ENCODE measurements at places on chromosomes 1 and 21.

- H3K4me1 ChIP-seq: no peaks in the 10 kb centered on the region
- H3K4me3 ChIP-seq: no peak overlapping the region
- H3K36me3 ChIP-seq: no peaks in the 10 kb centered on the region
These were observed 306.3 kb upstream of the POU3F1 start for GRCh38 chr1:38352869-38353268.

DNA sequence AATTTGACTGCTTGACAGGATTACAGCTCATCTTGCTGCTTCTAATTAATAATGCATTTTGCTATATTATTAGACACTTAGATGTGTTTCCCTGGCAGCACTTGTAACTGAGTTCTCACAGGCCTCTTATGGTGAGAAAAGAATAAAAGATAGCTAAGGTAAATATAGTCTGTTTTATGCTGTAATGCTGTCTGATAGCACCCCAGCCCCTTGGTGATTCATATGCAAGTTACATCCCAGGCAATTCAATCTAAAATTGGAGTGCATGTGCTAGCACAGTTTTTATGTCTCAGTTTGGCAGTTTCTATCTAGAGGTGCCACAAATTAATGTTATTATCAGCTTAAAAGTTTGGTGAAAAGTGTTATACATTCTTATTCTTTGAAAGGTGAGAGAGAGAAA is 42.2 kb downstream of the RGS13 start:
- no peak overlapping the region for H3K4me3 ChIP-seq
- H3K27ac ChIP-seq: no peak overlapping the region
- no peaks in the 10 kb centered on the region for H3K27me3 ChIP-seq
- no peaks in the 10 kb centered on the region for H3K36me3 ChIP-seq

GRCh38 chr1:91450260-91450659 is 45.6 kb upstream of the HFM1 start:
- H3K27me3 ChIP-seq: no peaks in the 10 kb centered on the region
- no peaks in the 10 kb centered on the region for H3K36me3 ChIP-seq
- H3K4me1 ChIP-seq: no peaks in the 10 kb centered on the region
- H3K4me3 ChIP-seq: no peak overlapping the region
- DNase-seq: peak; percentile 50
- no peak overlapping the region for H3K27ac ChIP-seq

- peaks cover 8% of the 10 kb centered on the region for H3K4me1 ChIP-seq
- H3K36me3 ChIP-seq: no peaks in the 10 kb centered on the region
- peak; percentile 78 for DNase-seq
- H3K4me3 ChIP-seq: no peak overlapping the region
- no peaks in the 10 kb centered on the region for H3K27me3 ChIP-seq
These were observed 49.2 kb downstream of the ENAH start for GRCh38 chr1:225603538-225604354.

- no peaks in the 10 kb centered on the region for H3K27me3 ChIP-seq
- no peaks in the 10 kb centered on the region for H3K36me3 ChIP-seq
- H3K4me3 ChIP-seq: no peak overlapping the region
These were observed 214.7 kb upstream of the EDN2 start for GRCh38 chr1:41698916-41699860.

GRCh38 chr1:23216771-23217420 is 406 bp downstream of the HTR1D start:
- no peak for DNase-seq
- H3K36me3 ChIP-seq: no peaks in the 10 kb centered on the region
- no peak overlapping the region for H3K4me3 ChIP-seq
- peaks cover 46% of the 10 kb centered on the region for H3K27me3 ChIP-seq
- H3K4me1 ChIP-seq: no peaks in the 10 kb centered on the region
- H3K27ac ChIP-seq: no peak overlapping the region

GRCh38 chr1:238611406-238611805 is 720.7 kb upstream of the ZP4 start:
- no peaks in the 10 kb centered on the region for H3K27me3 ChIP-seq
- no peaks in the 10 kb centered on the region for H3K36me3 ChIP-seq
- H3K4me3 ChIP-seq: no peak overlapping the region
- no peak for DNase-seq

DNA sequence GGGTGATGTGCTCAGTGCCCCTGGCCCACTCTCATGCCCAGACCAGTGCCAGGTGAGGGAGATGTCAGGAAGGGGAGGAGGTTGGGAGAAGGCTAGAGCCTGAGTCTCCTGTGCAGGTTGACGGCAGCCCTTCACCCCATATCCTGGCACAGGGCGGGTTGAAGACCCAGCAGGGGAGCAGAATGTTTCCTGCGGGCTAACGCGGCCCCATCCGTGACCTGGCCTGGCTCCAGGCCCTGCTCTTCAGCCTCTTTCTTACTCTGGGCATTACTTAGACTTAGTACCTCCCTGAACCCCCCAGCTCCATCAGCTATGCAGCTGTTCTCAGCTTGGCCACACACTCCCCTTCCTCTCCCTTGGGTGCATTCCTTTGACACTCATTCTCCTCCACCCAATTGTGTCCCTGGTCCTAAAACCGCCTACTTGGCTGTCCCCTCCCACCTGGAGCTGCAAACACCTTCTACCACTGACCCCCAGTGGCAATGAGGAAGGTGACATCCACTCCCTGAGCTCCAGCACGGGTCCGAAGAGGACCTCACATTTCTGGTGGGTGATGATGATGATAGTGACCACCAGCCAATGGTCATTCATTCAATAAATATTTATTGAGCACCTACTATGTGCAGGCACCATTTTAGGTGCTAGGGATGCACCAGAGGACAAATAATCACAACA is 179.0 kb downstream of the PTPRU start:
- DNase-seq: peak; percentile 20
- no peaks in the 10 kb centered on the region for H3K27me3 ChIP-seq
- H3K27ac ChIP-seq: no peak overlapping the region
- H3K36me3 ChIP-seq: no peaks in the 10 kb centered on the region
- no peaks in the 10 kb centered on the region for H3K4me1 ChIP-seq

GRCh38 chr1:230067871-230068620 is 1.0 kb downstream of the GALNT2 start:
- no peaks in the 10 kb centered on the region for H3K27me3 ChIP-seq
- no peaks in the 10 kb centered on the region for H3K36me3 ChIP-seq
- peak overlapping the region; percentile 70 for H3K4me3 ChIP-seq
- peak; percentile 38 for DNase-seq

GRCh38 chr1:34425046-34425445 is 248.3 kb downstream of the C1orf94 start:
- no peaks in the 10 kb centered on the region for H3K36me3 ChIP-seq
- H3K4me1 ChIP-seq: no peaks in the 10 kb centered on the region
- no peak overlapping the region for H3K4me3 ChIP-seq

GRCh38 chr21:39087238-39088030 is 95.8 kb downstream of the PSMG1 start:
- H3K4me3 ChIP-seq: no peak overlapping the region
- no peaks in the 10 kb centered on the region for H3K36me3 ChIP-seq
- H3K27ac ChIP-seq: peak overlapping the region; percentile 43
- H3K27me3 ChIP-seq: no peaks in the 10 kb centered on the region
- H3K4me1 ChIP-seq: peaks cover 7% of the 10 kb centered on the region
- peak; percentile 24 for DNase-seq

DNA sequence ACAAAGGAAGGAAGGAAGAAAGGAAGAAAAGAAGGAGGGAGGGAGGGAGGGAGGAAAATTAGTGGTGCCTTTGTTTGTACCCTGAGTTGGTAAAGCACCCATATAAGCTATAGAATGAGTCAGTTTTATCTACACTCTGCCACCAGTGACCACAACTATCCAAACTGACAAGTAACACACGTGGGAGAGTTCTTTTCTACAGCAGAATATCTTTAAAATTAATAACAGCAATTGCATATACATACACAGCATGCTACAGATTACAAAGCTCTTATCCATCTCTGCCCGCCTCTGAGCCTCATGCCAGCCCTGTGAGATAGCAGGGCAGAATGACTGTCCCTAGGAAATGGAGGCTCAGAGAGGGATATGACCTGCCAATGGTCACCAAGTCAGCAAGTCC is 20.3 kb downstream of the CDCP2 start:
- H3K4me1 ChIP-seq: no peaks in the 10 kb centered on the region
- H3K36me3 ChIP-seq: no peaks in the 10 kb centered on the region
- H3K27me3 ChIP-seq: peaks cover 5% of the 10 kb centered on the region
- no peak overlapping the region for H3K27ac ChIP-seq
- H3K4me3 ChIP-seq: no peak overlapping the region

DNA sequence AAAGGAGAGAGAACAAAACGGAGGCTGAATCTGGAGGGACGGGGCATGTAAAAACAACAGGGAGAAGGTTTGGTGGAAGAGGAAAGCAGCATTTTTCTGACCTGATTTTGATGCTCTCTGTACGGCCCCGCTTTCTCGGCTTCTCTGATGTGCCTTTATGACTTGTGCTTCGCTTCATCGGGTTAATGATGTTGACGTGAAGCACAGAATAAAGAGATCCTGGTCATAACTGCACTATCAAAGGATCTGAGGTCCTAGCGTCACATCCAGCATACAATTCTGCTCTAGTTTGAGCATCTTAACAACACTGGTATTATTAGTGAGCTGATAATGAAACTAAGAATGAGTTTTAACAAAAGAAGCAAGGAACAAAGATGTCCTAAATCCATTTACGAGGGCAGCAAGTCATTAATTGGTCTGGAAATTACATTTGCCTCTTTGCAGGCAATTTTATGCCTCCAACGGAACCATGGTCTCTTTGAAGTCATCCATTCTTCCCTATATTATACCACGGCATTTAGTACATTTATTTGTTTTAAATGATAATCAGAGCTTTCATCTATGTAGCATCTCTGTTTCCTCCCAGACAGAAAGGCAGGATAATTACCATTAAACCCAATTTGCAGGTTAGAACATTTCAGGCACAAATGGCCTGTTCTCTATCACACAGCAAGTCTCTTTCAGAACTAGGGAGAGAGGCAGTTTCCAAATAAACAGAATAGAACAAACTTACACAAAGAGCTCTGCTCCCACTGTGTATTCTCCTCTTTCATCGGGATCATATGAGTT is 45.3 kb upstream of the B3GALNT2 start:
- peaks cover 2% of the 10 kb centered on the region for H3K27me3 ChIP-seq
- no peak for DNase-seq
- no peaks in the 10 kb centered on the region for H3K36me3 ChIP-seq

- peak overlapping the region; percentile 5 for H3K4me3 ChIP-seq
- no peaks in the 10 kb centered on the region for H3K27me3 ChIP-seq
- H3K4me1 ChIP-seq: peaks cover 5% of the 10 kb centered on the region
These were observed 1.9 kb downstream of the CSMD2 start for GRCh38 chr1:34162852-34163766.

DNA sequence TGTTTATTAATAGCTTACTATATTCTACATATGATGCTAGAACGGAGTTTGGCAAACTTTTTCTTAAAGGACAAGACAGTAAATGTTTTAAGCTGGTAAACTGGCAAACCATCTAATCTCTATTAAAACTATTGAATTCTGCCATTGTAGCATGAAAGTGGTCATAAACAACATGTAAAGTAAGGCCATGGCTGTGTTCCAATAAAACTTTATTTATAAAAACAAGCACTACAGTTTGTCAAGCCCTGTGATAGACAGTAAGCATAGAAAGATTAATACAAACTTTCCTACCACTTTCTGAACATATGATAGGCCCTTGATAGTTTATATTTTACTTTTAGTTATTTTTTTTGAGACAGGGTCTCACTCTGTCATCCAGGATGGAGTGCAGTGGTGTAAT is 22.4 kb downstream of the PEA15 start:
- peaks cover 18% of the 10 kb centered on the region for H3K36me3 ChIP-seq
- no peak overlapping the region for H3K27ac ChIP-seq
- H3K4me1 ChIP-seq: no peaks in the 10 kb centered on the region

DNA sequence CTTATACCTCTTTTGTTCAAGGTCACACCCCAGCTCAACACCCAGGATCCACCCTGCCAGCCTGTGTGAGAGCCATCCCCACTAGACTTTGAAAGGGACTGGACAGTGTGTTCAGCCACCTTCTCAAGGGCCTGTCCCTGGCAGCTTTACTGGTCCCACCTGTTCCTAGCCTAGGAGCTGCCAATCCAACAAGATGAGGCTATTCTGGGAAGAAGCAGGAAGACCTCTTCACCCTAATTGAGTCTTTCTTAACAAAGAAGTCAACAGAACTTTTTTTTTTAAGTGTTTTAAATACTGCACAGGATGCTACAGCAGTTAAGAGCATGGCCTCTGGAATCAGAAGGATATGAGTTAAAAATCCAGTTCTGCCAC is 95.8 kb upstream of the HOOK1 start:
- no peaks in the 10 kb centered on the region for H3K4me1 ChIP-seq
- no peak overlapping the region for H3K27ac ChIP-seq
- H3K27me3 ChIP-seq: no peaks in the 10 kb centered on the region
- no peaks in the 10 kb centered on the region for H3K36me3 ChIP-seq
- no peak for DNase-seq
- no peak overlapping the region for H3K4me3 ChIP-seq

GRCh38 chr21:22904385-22904784 is 1906.2 kb downstream of the NCAM2 start:
- no peaks in the 10 kb centered on the region for H3K36me3 ChIP-seq
- no peaks in the 10 kb centered on the region for H3K4me1 ChIP-seq
- H3K27ac ChIP-seq: no peak overlapping the region
- no peaks in the 10 kb centered on the region for H3K27me3 ChIP-seq
- no peak overlapping the region for H3K4me3 ChIP-seq
- DNase-seq: no peak

- no peaks in the 10 kb centered on the region for H3K36me3 ChIP-seq
- no peak overlapping the region for H3K27ac ChIP-seq
- peak; percentile 77 for DNase-seq
These were observed 41.6 kb upstream of the SEC16B start for GRCh38 chr1:178011465-178011828.

- H3K4me3 ChIP-seq: no peak overlapping the region
- peak; percentile 42 for DNase-seq
- no peaks in the 10 kb centered on the region for H3K36me3 ChIP-seq
- H3K4me1 ChIP-seq: no peaks in the 10 kb centered on the region
These were observed 78.7 kb upstream of the RUNX1 start for GRCh38 chr21:35127851-35128250.

DNA sequence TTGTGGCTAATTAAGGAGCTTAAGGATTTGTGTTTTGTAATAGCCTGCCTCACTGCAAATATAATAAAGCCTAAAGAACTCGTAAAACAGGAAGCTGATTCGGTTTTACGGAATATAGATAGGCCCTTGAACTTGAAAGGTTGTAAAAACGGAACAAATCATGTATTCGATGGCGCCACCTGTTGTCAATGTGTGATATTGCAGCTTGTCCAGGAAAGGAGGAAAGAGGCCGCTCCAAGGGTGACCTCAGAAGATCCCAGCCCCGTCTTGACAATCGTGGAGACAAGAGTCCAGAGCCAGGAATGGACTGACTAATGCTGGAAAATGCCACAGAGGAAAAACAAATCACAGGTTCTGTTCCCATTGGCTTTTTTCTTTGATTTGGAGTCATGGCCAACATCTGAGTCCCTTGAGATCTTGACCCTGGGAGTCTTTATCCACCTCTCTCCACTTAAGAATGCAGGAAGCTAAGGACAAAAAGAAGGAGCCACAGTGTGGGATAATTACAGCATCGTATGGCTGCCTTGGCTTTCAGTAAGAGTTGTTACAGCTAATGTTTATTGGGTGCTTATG is 7.0 kb upstream of the IGSF21 start:
- peaks cover 2% of the 10 kb centered on the region for H3K27me3 ChIP-seq
- peak; percentile 27 for DNase-seq
- H3K36me3 ChIP-seq: no peaks in the 10 kb centered on the region
- no peak overlapping the region for H3K4me3 ChIP-seq
- H3K4me1 ChIP-seq: no peaks in the 10 kb centered on the region
- H3K27ac ChIP-seq: no peak overlapping the region

- no peaks in the 10 kb centered on the region for H3K36me3 ChIP-seq
- H3K4me1 ChIP-seq: no peaks in the 10 kb centered on the region
- H3K27me3 ChIP-seq: no peaks in the 10 kb centered on the region
- H3K27ac ChIP-seq: no peak overlapping the region
- no peak overlapping the region for H3K4me3 ChIP-seq
These were observed 13.1 kb upstream of the FCER1A start for GRCh38 chr1:159289060-159289459.

Data from fibroblast of lung (primary cell).